Right atrium auricular region (tissue), 2 donors: ENCODE measurements at places on chromosomes 4 and X.

DNA sequence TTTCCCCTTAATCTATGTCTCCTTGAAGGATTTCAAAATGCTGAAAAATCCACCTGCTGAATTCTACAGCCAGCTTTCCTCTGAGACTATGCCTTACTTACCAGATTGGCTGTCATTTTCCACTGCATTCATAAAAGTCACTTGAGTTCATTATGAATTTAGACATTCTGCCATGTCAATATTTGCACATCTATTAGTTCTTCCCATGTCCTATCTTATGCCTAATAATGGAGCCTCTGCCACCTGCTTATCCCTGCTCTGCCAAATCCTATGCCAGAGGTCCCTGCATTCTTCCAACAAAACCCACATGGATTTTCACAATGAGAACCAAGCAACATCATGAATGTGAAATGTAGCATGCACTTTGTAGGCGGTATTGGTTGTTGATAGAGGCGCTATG, 42.6 kb downstream of the GASK1B start:
- H3K4me3 ChIP-seq: no peak overlapping the region
- no peaks in the 10 kb centered on the region for H3K27me3 ChIP-seq
- H3K4me1 ChIP-seq: peaks cover 4% of the 10 kb centered on the region
- H3K27ac ChIP-seq: no peak overlapping the region

DNA sequence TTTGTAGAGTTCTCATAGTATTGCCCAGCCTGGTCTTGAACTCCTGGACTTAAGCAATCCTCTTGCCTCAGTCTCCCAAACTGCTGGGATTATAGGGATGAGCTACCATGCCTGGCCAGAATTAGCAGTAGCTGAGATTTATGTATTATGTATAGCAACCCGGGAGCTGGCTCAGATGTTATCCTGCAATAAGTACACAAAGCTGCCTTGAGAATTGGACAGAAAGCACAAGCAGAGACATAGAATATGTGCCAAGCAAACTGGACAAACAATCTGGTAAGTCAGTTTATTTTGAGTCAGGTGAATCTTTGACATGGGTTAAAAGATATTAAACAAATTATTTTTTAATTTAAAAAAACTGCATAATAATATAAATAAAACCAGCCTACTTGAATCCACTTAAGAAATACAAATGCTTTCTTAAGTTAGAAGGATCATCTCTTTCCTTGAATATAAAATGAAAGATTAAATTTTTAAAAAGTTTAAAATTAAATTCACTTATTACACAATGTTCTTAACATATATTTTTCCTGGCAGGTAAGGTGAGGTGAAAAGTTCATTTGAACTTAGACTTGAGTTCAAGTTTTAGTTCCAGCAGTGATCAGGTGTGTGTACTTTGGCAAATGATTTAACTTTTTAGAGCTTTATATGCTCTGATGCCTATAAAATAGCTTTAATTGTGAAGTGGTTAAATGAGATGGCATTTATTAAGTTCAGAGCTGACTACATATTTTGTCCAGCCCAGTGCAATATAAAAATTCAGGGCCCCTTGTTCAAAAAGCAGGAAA, 87.8 kb upstream of the ACSL1 start:
- H3K27me3 ChIP-seq: no peaks in the 10 kb centered on the region
- no peaks in the 10 kb centered on the region for H3K36me3 ChIP-seq
- no peak for DNase-seq
- no peak overlapping the region for H3K4me3 ChIP-seq

DNA sequence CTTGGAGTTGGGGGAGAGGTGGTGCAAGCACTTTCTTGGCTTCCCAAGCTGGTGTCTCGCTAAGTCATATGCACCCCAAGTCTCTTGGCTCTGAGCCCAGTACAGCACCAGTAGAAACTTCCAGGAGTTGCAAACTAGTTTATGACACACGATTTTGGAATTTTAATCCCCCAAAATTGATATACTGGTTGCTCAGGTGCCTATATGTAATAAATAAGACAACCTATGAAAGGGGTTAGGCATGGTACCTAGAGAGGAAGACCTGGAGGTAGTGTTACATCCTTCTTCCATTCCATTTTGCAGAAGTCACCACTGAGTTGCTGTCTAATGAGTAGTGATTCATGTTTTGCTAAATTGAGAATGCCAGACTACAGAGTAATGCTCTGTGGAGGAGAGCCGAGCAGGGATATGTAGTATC, 4.3 kb upstream of the SLC4A4 start:
- no peak overlapping the region for H3K4me3 ChIP-seq
- H3K27me3 ChIP-seq: no peaks in the 10 kb centered on the region
- no peaks in the 10 kb centered on the region for H3K36me3 ChIP-seq
- no peak overlapping the region for H3K27ac ChIP-seq

- H3K4me1 ChIP-seq: no peaks in the 10 kb centered on the region
- H3K27me3 ChIP-seq: no peaks in the 10 kb centered on the region
- no peak for DNase-seq
- H3K4me3 ChIP-seq: no peak overlapping the region
Measured at GRCh38 chr4:77065382-77065781, 10.4 kb downstream of the CCNI start.

- H3K4me3 ChIP-seq: no peak overlapping the region
- H3K27ac ChIP-seq: no peak overlapping the region
- H3K36me3 ChIP-seq: no peaks in the 10 kb centered on the region
- no peaks in the 10 kb centered on the region for H3K4me1 ChIP-seq
- DNase-seq: no peak
Measured at GRCh38 chrX:15391850-15392249, 7.6 kb upstream of the VEGFD start.

DNA sequence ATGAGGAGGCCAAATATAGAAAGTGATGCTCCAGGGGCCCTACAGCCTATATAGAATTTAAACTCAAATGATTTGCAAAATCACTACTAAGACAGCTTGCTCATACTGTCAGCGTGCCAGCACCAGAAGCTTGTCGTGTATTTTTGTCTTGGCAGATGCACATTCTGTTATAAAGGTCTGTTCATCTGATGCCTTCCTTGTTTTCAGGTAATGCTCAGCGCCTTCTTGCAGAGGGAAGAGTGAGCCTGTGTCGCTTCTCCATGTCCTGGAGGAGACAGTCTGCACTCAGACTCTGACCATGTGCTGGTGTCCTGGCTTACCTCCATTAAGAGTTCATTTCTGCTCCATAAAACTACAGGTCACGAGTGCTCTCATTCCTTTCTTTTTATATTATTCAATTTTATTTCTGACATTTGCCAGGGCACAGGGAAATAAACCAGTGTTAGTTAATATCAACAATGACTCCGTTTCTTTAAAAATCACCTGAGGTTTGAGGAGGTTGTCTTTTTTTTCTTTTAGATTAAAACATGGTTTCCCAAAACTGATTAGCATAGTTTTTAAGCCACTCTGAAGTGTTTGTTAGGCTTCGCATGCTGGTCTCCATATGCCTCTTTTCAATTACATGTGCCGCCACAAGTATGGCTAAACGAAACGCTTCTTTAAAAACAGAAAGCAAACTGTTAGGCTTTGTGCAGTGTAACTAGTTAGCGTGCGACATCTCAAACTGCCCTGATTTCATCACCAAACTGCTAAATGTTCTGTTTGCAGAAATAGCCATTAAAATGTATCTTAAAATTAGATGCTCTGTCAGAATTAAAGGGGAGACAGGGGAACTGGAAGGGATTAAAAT, 215.2 kb upstream of the GK2 start:
- no peak for DNase-seq
- no peak overlapping the region for H3K4me3 ChIP-seq
- H3K27ac ChIP-seq: no peak overlapping the region
- H3K4me1 ChIP-seq: no peaks in the 10 kb centered on the region
- H3K36me3 ChIP-seq: no peaks in the 10 kb centered on the region

- H3K4me3 ChIP-seq: no peak overlapping the region
- no peaks in the 10 kb centered on the region for H3K4me1 ChIP-seq
- no peaks in the 10 kb centered on the region for H3K36me3 ChIP-seq
- no peak for DNase-seq
Measured at GRCh38 chrX:41026702-41027078, 58.6 kb upstream of the USP9X start.
